ENCODE measurements at places on chromosomes 7 and 10.

GRCh38 chr7:155338632-155339320 lies 41.1 kb downstream of the INSIG1 start:
- no peak for DNase-seq

- no peak for DNase-seq
Measured at GRCh38 chr7:65441010-65441409, 67.4 kb downstream of the ZNF92 start.

- no peak for DNase-seq
Measured at GRCh38 chr7:121561717-121562116, 165.6 kb upstream of the FAM3C start.

DNA sequence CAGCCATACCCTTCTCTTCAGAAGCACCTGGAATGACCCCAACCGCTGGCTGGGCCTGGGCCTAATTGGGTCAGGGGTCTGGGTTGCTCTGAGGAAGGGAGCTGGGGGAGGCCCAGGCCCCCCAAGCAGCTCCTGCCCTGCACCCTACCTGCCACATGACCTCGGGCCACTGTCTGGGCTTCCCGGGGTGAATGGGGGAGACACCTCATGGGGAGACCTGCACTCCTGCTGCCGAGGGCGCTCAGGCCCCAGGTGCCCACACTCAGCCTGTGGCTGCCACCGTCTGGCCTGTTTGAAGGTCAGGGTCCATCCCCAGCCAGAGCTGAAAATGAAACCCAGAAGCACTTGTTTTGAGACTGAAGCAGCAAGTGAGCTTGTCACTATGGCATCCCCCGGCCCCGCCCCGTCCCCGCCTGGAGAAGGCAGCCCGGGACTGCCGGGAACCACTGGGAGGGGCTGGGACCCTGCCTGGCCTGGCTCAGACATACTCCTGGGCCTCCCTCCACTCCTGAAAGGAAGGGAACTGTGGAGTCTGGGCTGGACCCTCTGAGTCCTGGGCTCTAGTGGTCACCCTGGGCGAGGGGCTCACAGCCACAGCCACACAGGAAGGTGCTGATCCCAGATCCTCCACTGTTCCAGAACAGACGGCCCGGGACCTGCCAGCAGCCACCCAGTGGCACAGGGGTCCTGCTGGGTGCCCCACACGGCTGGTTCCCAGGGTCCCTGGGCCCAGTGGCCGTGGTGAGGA lies 7.4 kb upstream of the MICALL2 start:
- peak; percentile 91 for DNase-seq

DNA sequence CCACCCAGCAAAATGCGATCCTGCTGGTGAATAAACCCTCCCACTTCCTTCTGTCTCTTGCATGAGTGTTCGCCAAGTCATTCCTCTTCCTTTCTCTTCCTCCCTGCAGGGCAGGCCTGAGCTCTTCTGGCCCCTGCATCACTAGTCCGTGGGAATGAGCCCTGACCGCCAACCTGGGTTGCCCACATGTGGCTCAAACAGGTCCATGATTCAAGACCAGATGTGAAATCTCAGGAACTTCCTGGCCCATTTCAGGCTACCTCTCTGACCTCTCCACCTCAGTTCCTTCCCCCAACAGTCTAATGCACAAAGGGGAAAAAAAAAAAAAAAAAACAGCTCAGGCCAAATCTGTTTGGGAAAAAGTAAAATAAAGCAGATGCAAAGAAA lies 5.4 kb upstream of the YWHAG start:
- DNase-seq = no peak

Measured in mucosa of descending colon (tissue), 3 donors.